ENCODE measurements at places on chromosomes 16 and 17. TPM values are rescaled to one million over a fixed set of nuclear protein-coding genes. Genes with fewer than 3 reads are reported as not detected.

Gene VAT1L
- polyA plus RNA-seq, result 0.22 TPM

Gene SSTR5
- 0.15 TPM for polyA plus RNA-seq

Gene ODAD4
- 0.48 TPM for polyA plus RNA-seq

Gene SOX15
- polyA plus RNA-seq, result 0.21 TPM

Gene CIBAR2
- not detected for polyA plus RNA-seq

Gene KRTAP4-1
- not detected for polyA plus RNA-seq

Gene CCDC200
- not detected for polyA plus RNA-seq

Gene CES5A
- polyA plus RNA-seq, result not detected

Gene KRTAP9-2
- not detected for polyA plus RNA-seq

Gene SMIM36
- polyA plus RNA-seq, result not detected

Gene SRCIN1
- 3.5 TPM for polyA plus RNA-seq

Gene ZDHHC1
- 7.8 TPM for polyA plus RNA-seq

Gene ARHGDIG
- 78.0 TPM for polyA plus RNA-seq

Gene ALOX12B
- polyA plus RNA-seq, result 0.79 TPM

Gene PPL
- 44.6 TPM for polyA plus RNA-seq

Gene CHRNE
- polyA plus RNA-seq, result 1.2 TPM

Gene B4GALNT2
- polyA plus RNA-seq, result not detected

Gene PHB1
- polyA plus RNA-seq, result 212 TPM

Gene CAPNS2
- 0.19 TPM for polyA plus RNA-seq

Gene KRT27
- not detected for polyA plus RNA-seq

Gene CACNB1
- polyA plus RNA-seq, result 1.5 TPM

Gene ICAM2
- 63.9 TPM for polyA plus RNA-seq

Gene PRR35
- polyA plus RNA-seq, result not detected

Gene AOC3
- polyA plus RNA-seq, result 59.7 TPM

Gene MIS12
- polyA plus RNA-seq, result 8.8 TPM

Gene ARL6IP1
- 45.0 TPM for polyA plus RNA-seq

Gene MYH2
- polyA plus RNA-seq, result 0.07 TPM

Gene CDYL2
- polyA plus RNA-seq, result 2.8 TPM

Gene DRC7
- polyA plus RNA-seq, result 0.18 TPM

Gene CCL16
- 0.45 TPM for polyA plus RNA-seq

Gene EXOC3L1
- polyA plus RNA-seq, result 3.1 TPM

Gene TMC5
- 0.51 TPM for polyA plus RNA-seq

Gene ATXN2L
- polyA plus RNA-seq, result 53.0 TPM

Gene CFAP97D1
- polyA plus RNA-seq, result not detected

Gene ZSCAN10
- polyA plus RNA-seq, result not detected

Gene PRCD
- polyA plus RNA-seq, result 1.6 TPM

Gene KATNB1
- polyA plus RNA-seq, result 15.0 TPM

Gene HS3ST6
- polyA plus RNA-seq, result not detected

Gene LDHD
- polyA plus RNA-seq, result 68.6 TPM

Gene SLC5A11
- polyA plus RNA-seq, result not detected

Gene SCIMP
- polyA plus RNA-seq, result not detected

Gene FTSJ3
- polyA plus RNA-seq, result 14.5 TPM

Gene TBX21
- 0.90 TPM for polyA plus RNA-seq

Gene KRTAP16-1
- not detected for polyA plus RNA-seq

Gene WNT9B
- 0.34 TPM for polyA plus RNA-seq

Gene NFE2L1
- polyA plus RNA-seq, result 29.9 TPM

Gene COPRS
- 27.4 TPM for polyA plus RNA-seq

Gene ITPRIPL2
- polyA plus RNA-seq, result 29.1 TPM

Gene ZNF597
- polyA plus RNA-seq, result 0.58 TPM

Gene BAHCC1
- 14.4 TPM for polyA plus RNA-seq

Gene DNAH9
- 6.0 TPM for polyA plus RNA-seq

Gene TOP3A
- polyA plus RNA-seq, result 16.6 TPM

Gene CBFA2T3
- 10.7 TPM for polyA plus RNA-seq

Gene GNAO1
- polyA plus RNA-seq, result 1.4 TPM

Gene ARL5C
- not detected for polyA plus RNA-seq

Gene KRTAP1-5
- polyA plus RNA-seq, result not detected

Gene PRDM7
- polyA plus RNA-seq, result not detected

Gene MT2A
- polyA plus RNA-seq, result 558 TPM

Gene RTN4RL1
- 1.6 TPM for polyA plus RNA-seq

Measured in adipose tissue (tissue), 3 donors.